ENCODE measurements at places on chromosomes 2 and 18.

GRCh38 chr18:52060607-52061304, 279.2 kb upstream of the DCC start:
- no peak for DNase-seq

DNA sequence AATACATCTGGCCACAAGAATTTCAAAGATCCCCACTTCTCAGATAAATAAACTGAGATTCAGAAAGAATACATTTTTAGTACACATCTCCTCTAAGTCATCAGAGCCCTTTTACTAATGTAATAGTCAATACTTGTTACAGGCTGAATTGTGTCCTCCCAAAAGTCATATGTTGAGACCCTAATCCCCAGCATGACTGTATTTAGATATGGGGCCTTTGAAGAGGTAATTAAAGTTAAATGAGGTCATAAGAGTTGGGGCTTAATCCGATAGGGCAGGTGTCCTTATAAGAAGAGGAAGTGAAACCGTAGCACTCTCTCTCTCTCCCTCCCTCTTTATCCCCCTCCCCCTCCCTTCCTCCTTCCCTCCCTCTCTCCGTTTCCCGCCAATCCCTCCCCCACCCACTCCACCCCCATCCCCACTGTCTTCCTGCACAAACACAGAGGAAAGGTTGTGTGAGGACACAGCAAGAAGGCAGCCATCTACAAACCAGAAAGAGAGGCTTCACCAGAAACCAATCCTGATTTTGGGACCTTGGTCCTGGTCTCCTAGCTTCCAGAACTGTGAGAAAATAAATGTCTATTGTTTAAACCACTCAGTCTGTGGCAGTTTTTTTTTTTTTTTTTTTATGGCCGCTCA, 66.6 kb upstream of the ZNF397 start:
- DNase-seq: no peak

GRCh38 chr18:65753520-65753919, 2.7 kb downstream of the CDH7 start:
- no peak for DNase-seq

DNA sequence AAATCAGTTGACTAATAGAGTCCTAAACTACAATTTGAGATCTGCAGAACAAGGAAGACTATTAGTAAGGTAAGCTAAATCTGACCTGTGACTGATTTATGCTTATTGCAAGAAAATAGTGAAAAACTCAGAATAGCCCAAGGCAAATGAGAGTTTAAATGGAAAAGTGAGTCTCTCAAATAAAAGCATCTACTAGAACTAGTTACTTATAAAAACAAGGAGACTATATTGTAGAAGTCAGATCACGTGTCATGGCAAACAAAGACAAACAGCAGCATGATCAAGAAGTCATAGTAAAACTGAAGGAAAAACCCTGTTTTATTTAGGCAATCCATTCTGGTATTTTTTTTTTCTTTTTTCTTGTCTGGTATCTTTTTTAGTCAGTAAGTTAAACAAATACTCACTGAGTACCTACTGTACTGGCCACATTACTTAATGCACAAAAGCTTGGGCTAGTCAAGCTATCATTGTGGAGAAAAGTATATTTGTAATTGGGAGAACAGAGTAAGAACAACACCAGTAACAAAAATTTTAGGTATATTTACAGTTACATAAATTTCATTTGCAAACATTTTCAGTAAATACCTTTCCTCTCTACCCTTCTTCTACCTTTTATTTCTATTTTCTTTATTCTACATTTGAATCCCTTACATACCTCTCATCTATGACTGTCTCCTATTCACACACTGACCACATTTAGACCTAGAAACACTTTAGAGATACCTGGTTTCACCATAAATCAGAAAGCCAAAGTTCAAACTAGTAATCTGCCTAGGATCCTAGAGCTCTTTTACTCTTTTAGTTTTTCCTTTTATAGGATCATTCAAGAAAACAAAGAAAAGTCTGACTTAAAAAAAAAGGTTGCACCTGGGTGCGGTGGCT, 23.7 kb downstream of the CCDC88A start:
- DNase-seq: no peak

GRCh38 chr2:123513351-123513750, 511.7 kb upstream of the CNTNAP5 start:
- DNase-seq: peak; percentile 67

GRCh38 chr2:10137053-10137843, 14.7 kb downstream of the RRM2 start:
- peak; percentile 38 for DNase-seq

- no peak for DNase-seq
Observed at GRCh38 chr2:136751406-136751805, 13.9 kb upstream of the THSD7B start.

DNA sequence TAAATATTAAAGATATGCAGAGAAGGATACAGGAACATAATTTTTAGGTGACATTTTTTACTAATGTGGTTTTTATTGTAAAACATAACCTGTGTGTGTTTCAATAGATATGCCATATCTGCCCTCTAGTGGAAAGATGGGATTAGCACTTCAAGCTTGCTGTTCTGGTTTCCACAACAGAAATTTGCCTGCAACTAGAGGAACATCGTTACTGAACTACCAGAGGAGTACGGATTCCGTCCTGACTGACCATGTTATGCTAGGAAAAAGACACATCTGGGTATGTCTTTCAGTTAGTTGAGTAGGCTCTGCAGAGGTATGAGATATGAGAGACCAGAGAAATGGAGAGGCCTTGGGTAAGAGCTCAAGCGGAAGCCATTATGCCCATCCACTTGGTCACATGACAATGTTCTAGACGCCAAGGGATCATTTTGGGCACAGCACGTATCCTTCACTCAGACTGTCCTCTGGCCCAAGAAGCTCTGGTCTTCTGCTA, 104.9 kb downstream of the MBD2 start:
- DNase-seq: peak; percentile 66

- DNase-seq: no peak
Observed at GRCh38 chr18:45084206-45084605, 403.5 kb downstream of the SETBP1 start.

DNA sequence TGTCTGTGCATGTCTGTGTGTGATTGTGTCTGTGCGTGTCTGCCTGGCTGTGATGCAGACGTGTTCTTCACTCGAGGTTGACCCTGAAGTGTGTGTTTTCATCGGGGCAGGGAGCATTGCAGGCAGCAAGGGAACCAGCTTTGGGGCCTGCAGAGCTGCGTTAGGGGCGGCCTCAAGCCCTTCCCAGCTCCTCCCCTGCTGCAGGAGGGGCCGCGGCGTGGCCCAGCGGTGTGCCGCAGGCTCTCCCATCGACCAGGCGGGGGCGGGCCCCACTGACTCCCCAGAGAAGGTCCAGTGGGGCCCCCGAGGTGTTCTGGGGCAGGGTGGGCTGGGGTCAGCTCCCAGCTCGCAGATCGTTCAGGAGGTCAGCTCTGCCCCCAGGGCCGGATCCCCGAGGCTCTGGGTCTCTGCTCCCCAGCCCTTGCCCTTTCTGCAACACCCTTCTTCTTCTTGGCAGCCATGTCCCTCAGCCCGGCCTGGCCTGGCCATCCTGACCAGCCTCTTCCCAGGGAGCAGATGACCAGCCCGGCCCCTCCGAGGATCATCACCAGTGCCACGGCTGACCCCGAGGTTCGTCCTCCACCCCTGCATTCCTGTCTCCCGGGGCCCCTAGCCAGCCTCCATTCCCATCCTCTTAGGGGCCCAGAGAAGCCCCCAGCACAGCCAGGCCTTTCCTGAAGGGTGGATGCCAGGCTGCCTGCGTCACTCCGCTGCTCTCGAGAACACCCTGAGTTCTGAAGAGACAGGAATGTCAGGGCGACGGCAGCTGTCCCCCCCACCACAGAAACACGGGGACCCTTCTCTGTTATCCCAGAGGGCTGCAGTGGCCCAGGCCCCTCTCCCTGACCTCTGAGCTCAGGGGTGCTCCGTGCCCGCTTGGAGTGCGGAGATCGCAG, 11.1 kb upstream of the KLHL30 start:
- DNase-seq: peak; percentile 82

DNA sequence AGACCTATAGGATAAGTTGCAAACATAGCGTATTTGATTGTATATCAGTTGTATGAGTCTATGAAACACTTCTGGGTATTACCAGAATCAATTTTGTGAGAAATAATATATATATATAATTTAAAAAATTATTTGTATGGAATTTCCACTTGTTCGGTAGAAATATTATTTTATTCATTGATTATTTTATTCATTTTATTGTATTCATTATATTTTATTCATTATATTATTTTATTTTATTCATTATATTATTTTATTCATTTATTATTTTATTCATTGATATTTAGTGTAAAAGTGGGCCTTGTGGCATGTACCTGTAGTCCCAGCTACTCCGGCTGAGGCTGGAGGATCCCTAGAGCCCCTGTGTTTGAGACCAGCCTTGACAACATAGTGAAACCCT, 268.9 kb downstream of the ZNF407 start:
- no peak for DNase-seq

- DNase-seq: peak; percentile 37
Observed at GRCh38 chr2:169818241-169818640, 6.5 kb downstream of the METTL5 start.

GRCh38 chr2:233156001-233156400, 95.5 kb upstream of the ATG16L1 start:
- no peak for DNase-seq

DNA sequence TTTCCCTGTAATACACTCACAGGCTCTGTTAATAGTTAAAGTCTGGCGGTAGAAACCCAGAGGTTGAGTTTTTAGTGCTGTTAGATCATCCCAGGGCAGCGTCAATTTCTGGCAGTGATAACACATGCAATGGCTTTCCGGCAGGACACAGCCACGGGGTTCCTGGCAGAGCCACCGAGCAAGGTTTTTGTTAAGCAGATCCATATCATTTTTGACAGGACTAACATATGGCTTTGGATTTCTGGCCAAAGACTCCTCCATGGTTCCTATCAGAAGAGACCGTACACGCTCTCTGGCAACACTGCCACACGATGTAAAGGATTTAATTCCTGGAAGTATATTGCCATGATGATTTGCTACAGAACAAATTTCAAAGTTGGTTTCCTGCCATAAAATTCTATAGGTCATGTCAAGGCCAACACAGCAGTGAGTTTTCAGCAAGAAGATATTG, 854.3 kb downstream of the LRRTM4 start:
- no peak for DNase-seq

DNA sequence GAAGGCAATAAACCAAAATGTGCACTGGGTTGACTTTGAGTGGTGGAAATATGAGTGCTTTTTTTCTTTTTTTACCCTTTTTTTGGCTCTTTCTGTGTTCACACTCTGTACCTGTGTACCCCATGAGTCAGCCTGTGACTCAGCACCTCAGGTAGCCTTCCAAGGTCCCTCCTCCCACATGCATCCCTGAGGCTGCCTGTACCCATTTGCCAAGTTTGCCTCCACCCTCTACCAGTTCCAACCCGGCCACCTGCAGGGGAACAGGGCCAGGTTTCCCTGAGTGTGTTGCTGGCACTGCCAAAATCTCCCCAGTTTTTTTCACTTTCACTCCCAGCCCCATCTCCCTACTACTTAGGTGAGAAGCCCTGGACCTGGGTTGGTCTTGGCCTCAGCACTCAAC, 14.0 kb downstream of the CXCR1 start:
- no peak for DNase-seq

- DNase-seq: no peak
Observed at GRCh38 chr2:113174376-113174750, 592 bp downstream of the PSD4 start.

DNA sequence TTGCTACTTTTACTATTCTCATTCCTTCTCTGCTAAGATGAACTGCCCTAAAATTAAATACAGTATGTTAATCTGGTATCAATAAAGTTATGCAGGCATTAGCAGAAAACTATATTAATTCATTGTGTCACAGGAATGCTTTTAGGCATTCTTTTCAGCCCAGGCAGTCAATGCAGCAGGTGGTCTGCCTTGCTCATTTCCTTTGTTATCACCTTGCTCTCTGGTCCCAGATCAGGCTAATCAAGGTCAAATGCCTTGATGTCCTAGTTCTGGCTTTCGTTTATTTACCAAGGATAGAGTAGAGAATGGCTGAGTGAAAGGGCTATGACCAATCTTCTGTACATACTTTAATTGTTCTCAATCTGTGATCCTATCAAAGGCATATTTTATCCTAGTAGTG, 1023.6 kb downstream of the TMEM182 start:
- no peak for DNase-seq

DNA sequence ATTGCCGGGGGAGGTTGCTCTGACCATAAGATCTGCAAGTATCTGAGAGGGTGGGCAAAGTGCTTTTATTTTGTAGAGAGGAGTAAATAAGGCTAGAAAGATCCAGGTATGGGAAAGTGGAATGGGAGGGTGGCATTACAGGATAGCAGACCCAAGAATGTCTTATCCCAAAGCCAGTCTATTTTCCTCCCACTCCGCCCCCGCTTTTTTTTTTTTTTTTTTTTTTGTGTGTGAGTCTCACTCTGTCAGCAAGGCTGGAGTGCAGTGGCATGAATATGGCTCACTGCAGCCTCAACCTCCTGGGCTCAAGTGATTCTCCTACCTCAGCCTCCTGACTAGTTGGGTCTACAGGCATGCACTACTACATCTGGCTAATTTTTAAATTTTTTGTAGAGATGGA, 31.5 kb downstream of the ARID5A start:
- DNase-seq: no peak

GRCh38 chr2:8139668-8140200, 542.1 kb upstream of the ID2 start:
- DNase-seq: no peak

DNA sequence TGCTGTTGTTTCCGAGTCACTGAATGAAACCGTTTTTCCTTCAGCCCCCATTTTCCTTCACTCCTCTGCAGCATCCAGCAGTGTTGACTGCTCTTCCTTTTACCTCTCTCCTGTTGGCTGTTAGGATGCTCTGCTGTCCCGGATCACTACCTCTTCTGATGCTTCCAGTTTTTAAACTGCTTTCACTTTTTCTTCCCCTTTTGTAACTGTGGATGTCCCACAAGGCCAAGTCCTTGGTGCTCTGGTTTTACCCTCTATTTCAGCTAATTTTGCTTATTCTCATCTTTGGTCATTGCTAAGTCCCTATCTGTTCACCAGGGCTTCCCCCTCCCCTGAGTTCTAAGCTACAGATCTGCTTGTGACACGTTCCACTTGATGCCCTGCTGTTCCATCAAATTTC, 39.4 kb upstream of the MAP4K3 start:
- no peak for DNase-seq

DNA sequence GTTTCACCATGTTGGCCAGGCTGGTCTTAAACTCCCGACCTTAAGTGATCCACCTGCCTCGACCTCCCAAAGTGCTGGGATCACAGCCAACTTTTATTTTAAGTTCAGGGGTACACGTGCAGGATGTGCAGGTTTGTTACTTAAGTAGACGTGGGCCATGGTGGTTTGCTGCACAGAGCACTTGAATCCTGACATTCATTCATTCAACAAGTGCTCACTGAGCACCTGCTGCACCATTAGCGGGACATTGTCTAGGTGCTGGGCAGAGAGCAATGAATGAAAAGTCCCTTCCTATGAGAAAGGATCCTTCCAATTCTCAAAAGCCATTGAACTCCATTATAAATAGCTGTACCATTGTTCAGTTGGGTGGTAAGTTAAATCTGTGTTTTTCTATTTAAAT, 31.0 kb downstream of the TGFA start:
- no peak for DNase-seq
